ENCODE measurements at places on chromosomes 2 and 18. TPM values are rescaled to one million over a fixed set of nuclear protein-coding genes. Genes with fewer than 3 reads are reported as not detected.

DNA sequence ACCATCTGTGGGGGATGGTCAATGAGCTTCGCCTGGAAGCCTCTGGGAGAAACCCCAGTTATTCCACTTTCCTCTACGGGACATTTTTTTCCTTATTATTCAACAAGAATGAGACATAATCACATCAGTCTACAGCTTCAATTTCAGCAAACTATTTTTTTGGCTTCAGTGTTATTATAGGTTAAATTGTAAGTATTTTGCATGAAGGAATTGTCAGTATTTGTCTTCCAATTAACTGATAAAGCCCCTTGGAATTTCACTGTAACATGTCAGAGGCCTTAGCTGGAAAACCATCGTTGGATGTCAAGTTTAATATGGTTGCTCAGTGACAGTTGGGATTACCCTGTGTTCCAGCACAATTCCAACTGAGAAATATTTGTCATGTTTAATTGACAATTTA, 480.9 kb upstream of the CHST9 start:
- no peak for DNase-seq

- no peak for DNase-seq
Observed at GRCh38 chr2:214412679-214413078, 1.8 kb downstream of the VWC2L start.

Gene ALPG
- not detected for polyA plus RNA-seq

Gene DCC
- not detected for polyA plus RNA-seq

Gene LYPD6
- polyA plus RNA-seq, result 2.4 TPM

Measured in keratinocyte (primary cell).